ENCODE measurements at places on chromosomes 3 and 15.

- no peak for DNase-seq
Observed at GRCh38 chr3:140007911-140008869, 73.2 kb downstream of the CLSTN2 start.

DNA sequence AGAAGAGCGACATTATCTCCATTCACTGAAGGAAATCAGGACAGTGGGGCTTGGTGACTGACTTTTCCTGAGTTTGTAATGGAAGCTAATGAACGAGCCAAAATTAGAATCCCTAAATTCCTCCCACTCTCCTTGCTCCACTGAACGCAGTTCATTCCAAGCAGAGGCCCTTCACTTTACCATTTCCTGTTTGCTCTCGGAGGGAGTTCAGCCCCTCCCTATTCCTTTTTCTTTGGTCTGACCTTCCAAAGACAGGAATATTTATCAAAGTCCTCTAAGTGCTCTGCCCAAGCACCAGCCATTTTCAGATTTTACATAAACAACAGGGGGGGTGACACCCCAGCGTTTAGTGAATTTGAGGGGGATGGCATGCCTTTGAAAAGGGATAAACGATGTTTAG lies 24.0 kb upstream of the PTPRG start:
- no peak for DNase-seq

DNA sequence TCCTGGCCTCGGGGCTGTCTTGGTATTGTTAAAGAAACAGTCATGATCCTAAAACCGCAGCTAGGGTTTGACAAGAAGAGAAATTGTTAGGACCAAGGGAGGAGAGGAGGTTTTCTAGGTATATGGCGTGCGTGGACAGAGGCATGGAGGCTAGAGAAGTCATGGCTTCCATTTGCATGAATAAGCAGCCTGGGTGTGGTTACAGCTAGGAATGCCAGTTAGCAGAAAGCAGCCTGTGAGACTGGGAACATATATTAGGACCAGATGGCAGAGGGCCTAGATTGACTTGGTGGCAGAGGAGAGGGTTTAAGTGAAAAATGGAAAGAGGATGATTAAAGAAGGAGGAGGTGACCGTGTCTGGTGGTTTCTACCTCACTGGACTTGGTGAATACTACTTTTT lies 573.6 kb upstream of the ARRDC4 start:
- no peak for DNase-seq

- DNase-seq: no peak
Observed at GRCh38 chr3:148023994-148024393, 614.8 kb downstream of the ZIC1 start.

DNA sequence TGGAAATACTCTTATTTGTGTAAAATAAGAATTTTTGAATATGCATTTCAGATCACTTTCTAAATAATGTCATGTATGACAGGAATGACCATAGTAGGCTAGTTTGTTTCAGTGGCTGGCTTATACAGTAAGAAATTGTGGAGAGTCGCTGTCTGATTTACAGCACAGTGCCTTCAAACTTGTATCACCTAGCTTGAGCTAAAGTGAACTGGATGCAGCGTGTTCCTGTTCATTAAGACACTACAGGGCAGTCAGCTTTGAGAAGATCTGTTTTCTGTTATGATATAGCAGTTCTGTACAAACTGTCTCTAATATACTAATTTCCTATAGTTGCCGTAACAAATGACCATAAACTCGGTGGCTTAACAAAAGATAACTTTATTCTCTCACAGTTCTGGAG lies 9.9 kb downstream of the CLDN16 start:
- no peak for DNase-seq

DNA sequence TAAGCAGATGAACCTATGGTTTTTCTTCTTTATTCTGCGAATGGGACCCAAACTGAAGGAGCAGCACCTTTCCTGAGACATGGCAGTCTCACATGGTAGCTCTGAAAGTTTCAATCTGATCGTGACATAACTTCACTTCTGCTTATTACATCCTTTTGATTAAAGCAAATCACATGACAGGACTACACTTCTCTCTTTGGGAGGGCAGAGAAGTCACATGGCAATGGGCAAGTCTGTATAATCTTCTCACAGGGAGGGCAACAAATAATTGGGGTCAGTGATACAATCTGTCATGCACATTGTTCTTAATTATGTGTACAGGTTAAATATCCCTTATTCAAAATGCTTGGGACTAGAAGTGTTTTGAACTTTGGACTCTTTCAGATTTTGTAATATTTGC lies 21.6 kb downstream of the NCBP2 start:
- DNase-seq: no peak

DNA sequence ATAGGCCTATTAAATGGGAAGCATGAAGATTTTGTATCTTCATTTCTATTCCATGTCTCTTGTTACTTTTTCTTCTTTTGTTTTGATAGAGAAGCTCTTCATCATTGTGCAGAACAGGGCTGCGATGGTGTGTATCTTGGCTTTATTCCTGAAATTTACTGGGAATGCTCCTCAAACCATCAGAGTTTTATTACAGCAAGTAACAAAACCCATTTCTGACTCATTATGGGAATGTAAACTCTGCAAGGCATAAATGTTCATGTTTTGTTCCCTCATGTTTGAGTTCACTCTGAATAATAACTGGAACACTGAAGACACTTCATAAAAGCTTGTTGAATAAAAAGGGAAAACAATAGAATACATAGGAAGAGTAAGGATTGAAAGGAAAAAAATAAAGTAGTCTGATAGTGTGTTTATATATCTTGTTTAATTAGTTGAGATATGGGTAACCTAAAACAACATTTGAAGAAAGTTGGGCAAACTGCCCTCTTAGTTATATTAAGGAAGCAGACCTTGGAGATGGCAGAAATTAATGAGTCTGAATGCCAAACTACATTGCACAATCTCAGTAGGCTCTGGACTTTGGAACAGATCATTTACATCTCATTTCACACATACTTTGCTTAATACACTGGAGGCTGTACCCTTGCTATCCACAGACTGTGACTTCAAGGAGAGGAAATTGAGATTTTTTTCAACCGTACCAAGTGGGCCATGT lies 521.5 kb downstream of the GRM7 start:
- DNase-seq: no peak

- DNase-seq: no peak
Observed at GRCh38 chr3:41307065-41307464, 107.8 kb downstream of the CTNNB1 start.

GRCh38 chr3:8491271-8492144 lies 10.1 kb upstream of the LMCD1 start:
- DNase-seq: no peak

GRCh38 chr15:56821721-56822425 lies 88.6 kb upstream of the ZNF280D start:
- DNase-seq: no peak

DNA sequence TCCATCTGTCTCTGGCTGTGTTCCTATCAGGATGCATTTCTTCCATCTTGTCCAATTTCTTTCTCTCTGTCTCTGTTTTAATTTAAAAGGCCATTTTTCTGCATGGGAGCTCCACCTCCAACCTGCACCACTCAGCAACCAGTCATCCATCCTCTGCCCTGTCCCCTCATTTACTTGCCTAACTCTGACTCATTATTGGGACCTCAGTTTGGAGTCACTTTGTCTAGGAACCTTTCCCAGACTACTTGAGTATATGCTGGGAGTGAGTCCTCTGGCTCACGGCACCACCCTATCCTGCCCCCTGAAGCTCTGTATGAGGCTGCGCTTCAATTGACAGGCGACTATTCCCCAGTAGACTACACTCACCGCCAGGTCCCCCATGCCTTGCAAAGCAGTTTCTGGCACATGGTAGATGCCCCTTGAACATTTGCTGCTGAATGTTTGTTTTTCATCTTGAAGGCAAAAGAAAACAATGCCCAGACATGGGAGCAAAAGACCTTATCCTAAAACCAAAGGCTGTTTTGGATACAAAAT lies 513.3 kb upstream of the CFAP20DC start:
- DNase-seq: no peak

DNA sequence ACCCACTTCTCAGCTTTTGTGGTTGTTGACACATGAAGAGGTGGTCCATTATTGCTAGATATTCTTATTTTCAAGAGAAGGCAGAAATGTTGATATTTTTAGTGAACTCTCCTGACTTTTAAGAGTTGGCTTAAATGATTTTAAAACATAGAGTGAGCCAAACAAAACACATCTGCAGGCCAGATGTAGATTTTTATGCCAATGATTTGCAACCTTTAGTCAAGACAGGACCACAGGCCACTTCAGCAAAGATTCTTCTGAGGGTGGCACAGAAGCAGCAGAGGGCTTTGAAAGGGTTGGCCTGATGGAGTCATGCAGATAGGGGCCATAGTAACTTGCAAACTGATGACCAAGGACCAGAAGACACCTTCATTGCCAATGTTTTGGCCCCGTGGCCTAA lies 276.5 kb upstream of the P2RY1 start:
- DNase-seq: no peak

DNA sequence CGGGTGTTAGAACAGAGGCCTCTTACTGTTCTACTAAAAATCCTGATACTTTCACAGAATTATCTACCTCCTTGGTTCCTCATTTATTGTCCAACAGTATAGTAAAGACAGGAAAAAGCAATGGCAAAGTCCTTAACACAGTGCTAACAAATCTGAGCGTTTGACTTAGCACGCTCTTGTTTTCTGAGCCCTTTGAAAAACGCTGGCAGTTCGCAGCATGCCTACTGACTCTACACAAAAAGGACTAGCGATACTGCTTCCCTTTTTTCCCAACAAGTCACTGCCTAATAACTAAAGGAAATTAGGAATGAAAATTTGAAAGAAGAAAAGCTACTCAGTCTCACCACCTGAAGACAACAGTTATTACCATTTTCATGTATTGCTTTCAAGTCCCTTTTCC lies 34.8 kb upstream of the CEMIP start:
- no peak for DNase-seq

DNA sequence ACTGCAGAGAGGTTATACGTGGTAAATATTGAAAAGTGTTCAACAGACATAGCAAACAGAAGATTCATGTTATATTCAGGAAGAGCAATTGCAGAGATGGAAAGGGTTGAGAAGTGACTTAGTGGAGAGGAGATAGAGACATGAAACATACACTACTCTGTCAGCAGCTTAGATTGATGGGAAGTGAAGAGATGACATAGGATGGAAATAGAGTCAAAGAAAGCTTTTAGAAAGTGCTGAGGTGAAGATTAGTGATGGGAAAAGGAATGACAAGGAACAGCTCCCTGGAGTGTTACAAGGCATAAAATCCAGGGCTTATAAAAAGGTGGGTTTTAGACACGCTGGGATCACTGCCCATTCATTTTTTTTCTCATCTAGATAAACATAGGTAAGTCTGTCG lies 17.2 kb upstream of the GOLIM4 start:
- DNase-seq: no peak

DNA sequence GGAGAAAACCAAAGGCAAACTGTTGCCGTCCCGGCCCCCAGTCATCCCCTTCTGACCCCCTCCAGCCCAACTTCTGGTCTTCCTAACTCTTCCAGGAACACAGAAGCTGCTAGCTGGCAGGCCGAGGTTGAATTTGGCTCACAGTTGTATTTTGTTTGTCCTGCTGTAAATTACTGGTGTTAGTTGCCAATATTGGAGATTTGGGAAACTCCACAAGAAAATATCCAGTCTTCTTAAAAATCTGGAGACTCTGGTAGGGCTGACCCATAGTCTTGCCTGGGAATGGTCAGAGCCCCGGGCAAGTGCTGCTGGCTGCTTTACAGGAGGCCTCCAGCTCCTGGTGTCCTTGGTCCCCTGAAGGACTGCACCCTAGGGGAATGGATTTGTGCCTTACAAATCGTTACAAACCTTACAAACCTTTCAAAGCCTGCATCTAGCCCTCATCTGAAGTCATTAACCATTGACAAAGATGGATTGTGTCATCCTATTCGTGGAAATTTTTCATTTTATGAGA lies 112.0 kb upstream of the MCTP2 start:
- DNase-seq: no peak

- DNase-seq: no peak
Observed at GRCh38 chr3:46811615-46812236, 51.5 kb downstream of the MYL3 start.

DNA sequence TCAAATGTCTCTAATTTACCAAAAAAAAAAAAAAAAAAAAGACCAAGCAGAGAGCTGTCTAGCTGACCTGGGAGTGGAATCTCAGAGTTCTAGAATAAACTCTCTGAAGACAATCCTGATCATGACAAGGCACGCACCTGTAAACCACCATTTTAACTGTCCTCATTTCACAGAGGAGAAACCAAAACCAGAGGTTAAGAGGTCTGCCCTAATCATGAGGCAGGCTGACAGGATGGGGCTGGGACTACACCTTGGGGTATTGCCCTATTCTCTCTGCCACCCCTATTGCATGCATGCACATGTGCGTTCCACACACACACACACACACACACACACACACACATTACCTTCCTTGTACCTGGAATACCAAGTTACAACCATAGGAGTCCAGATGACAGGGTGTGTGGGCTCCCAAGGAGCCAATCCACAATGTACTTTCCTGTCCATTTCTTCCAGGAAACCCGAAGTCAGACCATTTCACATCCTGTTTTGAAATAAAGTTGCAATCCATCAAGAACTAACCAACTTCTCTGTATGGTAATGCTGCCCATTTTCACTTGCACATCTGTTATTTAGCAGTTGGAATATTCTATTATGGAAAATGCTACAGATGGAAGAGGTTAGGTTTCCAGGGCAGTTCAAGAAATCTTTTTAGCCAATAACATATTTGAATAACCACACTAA lies 34.6 kb downstream of the HSPBAP1 start:
- DNase-seq: no peak

GRCh38 chr3:156148345-156148945 lies 28.1 kb downstream of the KCNAB1 start:
- no peak for DNase-seq

- no peak for DNase-seq
Observed at GRCh38 chr3:176286476-176287085, 910.7 kb downstream of the TBL1XR1 start.

DNA sequence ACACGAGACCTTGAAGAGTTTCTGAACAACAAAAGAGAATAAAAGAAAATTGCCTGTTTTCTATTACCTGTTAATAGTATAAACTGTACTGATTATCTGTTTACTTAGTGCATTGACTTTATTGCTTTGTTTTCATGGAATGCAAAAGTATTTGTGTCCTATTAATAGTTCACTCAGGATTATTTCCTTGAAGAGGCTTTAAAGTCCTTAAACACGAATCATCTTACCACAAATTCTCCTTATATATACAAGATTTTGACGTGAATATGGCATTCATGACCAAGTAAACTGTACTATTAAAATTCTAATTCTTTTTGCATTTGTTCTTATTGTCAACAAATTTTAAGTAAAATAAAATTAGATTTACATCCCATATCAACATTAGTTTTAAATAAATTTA lies 513.0 kb downstream of the NTRK3 start:
- no peak for DNase-seq
